ENCODE measurements at places on chromosomes 1 and 21. TPM values are rescaled to one million over a fixed set of nuclear protein-coding genes. Genes with fewer than 3 reads are reported as not detected.

- DNase-seq: no peak
Measured at GRCh38 chr1:53362270-53362669, 34.4 kb upstream of the LRP8 start.

The XCL2 gene
- total RNA-seq: not detected

- no peak for DNase-seq
Measured at GRCh38 chr1:85734931-85735330, 26.7 kb upstream of the ZNHIT6 start.

- DNase-seq: peak; percentile 70
Measured at GRCh38 chr1:206909161-206909882, 12.1 kb downstream of the IL24 start.

The SLC16A4 gene
- 32.7 TPM for total RNA-seq
